Spinal cord (tissue), 10 donors: ENCODE measurements at places on chromosomes 2 and 18. TPM values are rescaled to one million over a fixed set of nuclear protein-coding genes. Genes with fewer than 3 reads are reported as not detected.

TET3 gene
- 19.2 TPM for polyA plus RNA-seq

GAD1 gene
- 74.8 TPM for polyA plus RNA-seq

SNRPD1 gene
- polyA plus RNA-seq: 110 TPM

SRD5A2 gene
- polyA plus RNA-seq: 0.22 TPM

FOXD4L1 gene
- 1.6 TPM for polyA plus RNA-seq

NETO1 gene
- 42.6 TPM for polyA plus RNA-seq

C2orf78 gene
- polyA plus RNA-seq: not detected

RNF152 gene
- polyA plus RNA-seq: 31.4 TPM

KIF5C gene
- 279 TPM for polyA plus RNA-seq

AMER3 gene
- 11.0 TPM for polyA plus RNA-seq

TMEM200C gene
- 8.2 TPM for polyA plus RNA-seq

LTBP1 gene
- 22.7 TPM for polyA plus RNA-seq

PRSS56 gene
- 5.8 TPM for polyA plus RNA-seq

C1QL2 gene
- polyA plus RNA-seq: 0.48 TPM

AGXT gene
- not detected for polyA plus RNA-seq

TEKT4 gene
- 2.1 TPM for polyA plus RNA-seq

B3GNT7 gene
- 12.4 TPM for polyA plus RNA-seq

AMMECR1L gene
- polyA plus RNA-seq: 18.8 TPM

GEN1 gene
- 9.5 TPM for polyA plus RNA-seq

GREB1 gene
- 12.8 TPM for polyA plus RNA-seq
